ENCODE measurements at places on chromosomes 11 and 22.

- no peak for DNase-seq
These were observed 117.2 kb upstream of the NTM start for GRCh38 chr11:131253142-131253655.

- DNase-seq: no peak
These were observed 369.4 kb upstream of the ISX start for GRCh38 chr22:34696557-34696956.

DNA sequence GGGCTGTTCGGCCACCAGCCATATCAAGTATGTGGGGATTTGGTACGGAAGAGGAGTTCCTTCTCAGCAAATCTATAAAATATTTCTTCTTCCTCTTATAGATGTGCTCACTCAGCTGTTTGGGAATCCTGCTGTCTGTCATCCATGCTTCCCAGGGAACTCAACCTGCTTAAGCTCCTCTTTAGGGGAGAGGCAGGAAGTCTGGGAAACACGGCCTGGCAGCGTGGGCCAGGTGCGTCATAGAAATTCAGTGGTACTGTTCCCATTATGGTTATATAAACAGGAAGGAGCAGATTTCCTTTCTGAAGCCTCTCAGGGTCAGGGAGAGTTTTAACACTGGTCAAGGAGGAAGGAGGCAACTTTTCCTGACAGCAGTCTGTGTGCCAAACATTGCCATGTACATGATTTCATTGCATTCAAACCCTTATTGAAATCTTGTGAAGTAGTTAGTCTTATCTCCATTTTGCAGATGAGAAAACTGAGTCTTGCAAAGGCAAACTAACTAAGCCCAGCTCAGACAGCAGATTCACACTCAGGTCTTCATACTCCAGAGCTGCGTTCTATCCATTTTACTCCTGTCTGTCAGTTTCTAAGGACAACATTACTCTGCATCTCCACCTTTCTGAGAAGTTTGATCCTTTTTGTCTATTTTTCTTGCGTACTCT, 35.4 kb upstream of the AMOTL1 start:
- DNase-seq: no peak

- peak; percentile 89 for DNase-seq
These were observed 18.4 kb downstream of the BCL9L start for GRCh38 chr11:118907051-118908042.

- peak; percentile 50 for DNase-seq
These were observed 31.7 kb downstream of the TPCN2 start for GRCh38 chr11:69080257-69080995.
